ENCODE measurements at places on chromosomes 4 and X.

- no peak for DNase-seq
Observed at GRCh38 chr4:105025263-105026017, 121.2 kb upstream of the TET2 start.

- DNase-seq = no peak
Observed at GRCh38 chr4:55351824-55352223, 5.8 kb downstream of the SRD5A3 start.

GRCh38 chr4:151415978-151416377, 7.0 kb downstream of the FHIP1A start:
- DNase-seq = no peak

- DNase-seq = no peak
Observed at GRCh38 chr4:10011885-10012284, 9.4 kb downstream of the SLC2A9 start.

- DNase-seq = peak; percentile 10
Observed at GRCh38 chr4:78776729-78777575, 802 bp downstream of the BMP2K start.

- no peak for DNase-seq
Observed at GRCh38 chrX:156003486-156004185, 6.1 kb downstream of the IL9R start.

DNA sequence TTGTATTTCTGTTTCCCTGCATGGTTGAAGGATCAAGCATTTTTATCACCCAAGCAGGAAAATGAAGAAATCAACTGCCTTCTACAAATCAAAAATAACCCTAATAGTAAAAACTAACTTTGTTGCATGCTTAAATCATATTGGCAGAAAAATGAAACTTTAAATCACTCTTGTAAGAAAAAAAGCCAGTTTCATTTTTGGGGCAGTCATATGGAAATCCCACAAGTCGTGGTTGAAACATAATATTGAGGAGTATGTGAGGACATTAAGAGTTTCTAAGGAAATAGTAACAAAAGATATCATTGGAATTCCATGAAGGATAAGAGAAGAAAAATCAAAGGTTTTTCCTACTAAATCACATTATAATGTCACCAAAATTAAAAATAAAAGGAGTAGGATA, 8.4 kb downstream of the TEC start:
- no peak for DNase-seq

DNA sequence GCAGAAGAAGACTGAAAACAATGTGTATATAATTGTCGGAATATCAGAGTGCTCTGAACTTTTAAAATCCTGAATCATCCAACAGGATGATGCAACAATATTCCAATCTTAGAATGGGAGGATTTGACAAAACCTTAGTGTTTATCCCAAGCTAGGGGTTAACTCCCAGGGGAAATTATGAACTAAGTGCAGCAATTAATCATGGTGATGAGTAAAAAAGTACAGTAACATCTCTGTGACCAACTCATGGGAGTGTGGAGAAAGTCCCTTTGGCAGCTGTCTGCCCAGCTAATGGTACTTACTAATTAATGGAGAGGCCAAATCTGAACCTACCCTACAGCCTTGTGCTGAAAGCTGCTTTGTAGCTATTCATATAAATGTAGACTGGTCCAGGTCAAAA, 257.6 kb upstream of the DDX53 start:
- DNase-seq = no peak

DNA sequence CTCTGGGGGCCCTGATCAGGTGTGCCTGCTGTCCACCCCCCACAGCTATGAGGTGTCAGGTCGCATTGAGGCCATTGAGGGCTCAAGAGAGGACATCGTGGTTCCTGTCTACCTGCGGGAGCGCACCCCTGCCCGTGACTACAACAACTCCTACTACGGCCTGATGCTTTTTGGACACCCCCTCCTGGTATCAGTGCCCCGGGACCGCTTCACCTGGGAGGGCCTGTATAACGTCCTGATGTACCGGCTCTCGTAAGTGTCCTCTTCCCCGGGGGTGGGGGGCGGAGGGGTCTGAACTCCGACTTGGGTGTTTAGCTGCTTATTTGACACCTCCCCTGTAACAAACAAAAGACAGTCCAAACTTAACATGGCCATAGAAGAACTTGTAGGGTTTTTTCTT, 10.5 kb downstream of the USP11 start:
- DNase-seq = no peak

DNA sequence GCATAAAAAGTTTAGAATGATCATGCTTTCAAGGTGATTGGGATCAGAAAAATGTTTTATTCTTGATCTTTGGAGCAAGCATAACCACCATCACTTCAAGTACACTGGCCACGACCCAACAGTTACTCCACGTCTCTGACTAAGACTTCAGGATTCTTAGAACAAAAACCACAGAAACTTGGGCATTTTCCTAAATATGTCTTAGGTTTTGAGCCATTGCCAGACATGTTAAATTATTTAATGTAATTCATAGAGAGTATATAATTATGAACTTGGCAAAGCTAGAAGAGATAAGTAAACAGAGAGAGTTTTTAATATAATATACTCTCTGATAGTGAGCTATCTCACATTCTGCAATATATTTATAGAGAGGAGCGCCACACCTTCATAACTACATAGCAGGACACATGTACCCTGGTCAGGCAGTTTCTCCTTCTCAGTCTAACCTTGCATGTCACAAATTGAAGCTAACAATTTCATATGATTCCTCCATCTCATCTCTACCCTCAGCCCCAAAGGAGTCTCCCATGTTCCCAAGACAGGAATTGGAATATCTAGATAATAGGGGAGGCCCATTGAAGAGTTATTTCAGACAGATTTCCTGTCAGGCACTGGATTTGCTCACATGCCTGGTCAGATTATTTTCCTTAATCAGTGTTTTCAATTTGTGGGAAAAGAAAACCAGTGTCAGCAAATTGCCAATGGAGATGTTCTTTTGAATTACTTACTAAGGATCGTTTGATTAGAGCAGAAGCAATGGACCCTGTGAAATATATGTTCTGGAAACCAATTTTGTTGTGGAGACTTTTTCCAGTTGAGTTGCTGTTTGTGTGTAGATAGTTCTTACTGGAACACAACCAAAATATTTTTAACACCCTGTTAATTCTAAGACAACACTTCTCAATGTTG, 61.7 kb upstream of the GUCY1A1 start:
- no peak for DNase-seq

DNA sequence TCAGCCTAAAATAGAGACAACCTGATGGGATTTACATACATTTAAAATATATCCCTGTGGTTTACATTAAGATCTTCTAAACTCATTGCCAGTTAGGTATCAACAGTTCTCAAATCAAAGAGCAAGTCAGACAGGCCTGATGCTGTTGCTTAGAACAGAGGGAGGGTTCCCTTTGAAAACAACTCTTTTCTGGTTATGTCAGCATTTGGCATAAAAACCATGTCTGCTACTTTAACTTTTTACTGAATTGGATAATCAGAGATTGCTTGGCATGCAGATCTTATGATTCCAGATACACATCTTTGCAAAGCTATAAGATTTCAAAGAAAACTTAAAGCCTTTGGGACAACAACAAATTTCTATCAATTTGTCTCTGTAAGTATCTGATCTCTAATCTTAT, 140.8 kb downstream of the CPE start:
- DNase-seq = no peak

- DNase-seq = no peak
Observed at GRCh38 chr4:76858319-76858718, 39.6 kb downstream of the SOWAHB start.

DNA sequence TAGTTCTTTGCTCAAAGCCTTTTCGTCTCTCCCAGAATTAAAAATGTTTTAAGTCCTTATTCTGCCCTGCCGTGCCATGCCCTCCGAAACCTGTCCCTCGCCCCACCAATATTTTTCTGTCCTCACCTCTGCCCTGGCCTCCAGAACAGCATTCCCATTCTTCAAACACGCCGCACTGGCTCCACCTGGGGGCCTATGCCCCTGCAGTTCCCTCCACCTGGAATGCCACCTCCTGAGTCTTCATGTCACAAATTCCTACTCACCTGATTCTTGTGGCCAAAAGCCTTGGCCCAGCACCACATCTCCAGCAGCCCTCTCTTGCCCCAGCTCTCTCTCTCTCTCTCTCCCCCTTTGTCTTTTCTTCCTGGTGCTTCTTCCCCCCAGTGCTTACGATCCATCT, 91.6 kb downstream of the APBB2 start:
- DNase-seq = no peak

GRCh38 chr4:106369456-106370060, 980 bp upstream of the GIMD1 start:
- DNase-seq = no peak

DNA sequence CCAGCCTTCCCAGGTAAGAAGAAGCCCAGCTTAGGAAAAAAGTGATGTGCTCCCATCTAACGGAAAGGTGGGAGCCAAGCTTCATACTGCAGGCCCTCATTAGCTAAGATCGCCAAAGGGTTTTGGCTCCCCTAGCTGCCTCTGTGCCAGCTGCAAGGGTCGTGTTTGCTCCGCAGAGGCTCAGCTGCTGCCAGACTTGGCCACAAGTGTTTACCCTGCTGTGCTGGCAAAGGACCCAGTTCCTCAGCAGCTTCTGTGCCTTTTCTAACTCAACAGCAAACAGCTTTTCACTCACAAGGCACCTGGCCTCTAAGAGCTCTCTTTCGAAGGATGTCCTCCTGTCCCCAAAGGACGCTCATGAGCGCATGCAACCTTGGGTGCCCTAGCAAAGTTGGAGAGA, 12.2 kb upstream of the VMA21 start:
- DNase-seq = no peak

- no peak for DNase-seq
Observed at GRCh38 chr4:6658209-6658595, 17.7 kb downstream of the MRFAP1 start.

DNA sequence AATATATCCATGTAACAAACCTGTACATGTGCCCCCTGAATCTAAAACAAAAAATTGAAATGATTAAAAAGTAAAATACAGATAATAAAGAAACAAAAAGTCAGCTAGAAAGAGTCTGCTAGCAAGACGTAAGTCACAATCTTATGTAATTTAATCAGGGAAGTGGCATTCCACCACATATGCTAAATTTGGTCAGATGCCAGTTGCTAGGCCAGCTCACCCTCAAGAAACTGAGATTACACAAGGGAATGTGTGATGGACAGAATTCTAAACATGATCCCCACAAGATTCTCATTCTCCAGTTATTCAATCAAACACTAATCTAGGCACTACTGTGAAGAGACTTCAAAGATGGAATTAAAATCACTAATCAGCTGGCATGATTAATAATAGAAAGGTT, 689.3 kb downstream of the CENPC start:
- no peak for DNase-seq

- DNase-seq = no peak
Observed at GRCh38 chr4:152956650-152957436, 20.7 kb downstream of the FHDC1 start.

- DNase-seq = no peak
Observed at GRCh38 chrX:23435575-23435974, 100.9 kb downstream of the PTCHD1 start.

GRCh38 chr4:173046818-173047217, 121.8 kb upstream of the GALNT7 start:
- no peak for DNase-seq

DNA sequence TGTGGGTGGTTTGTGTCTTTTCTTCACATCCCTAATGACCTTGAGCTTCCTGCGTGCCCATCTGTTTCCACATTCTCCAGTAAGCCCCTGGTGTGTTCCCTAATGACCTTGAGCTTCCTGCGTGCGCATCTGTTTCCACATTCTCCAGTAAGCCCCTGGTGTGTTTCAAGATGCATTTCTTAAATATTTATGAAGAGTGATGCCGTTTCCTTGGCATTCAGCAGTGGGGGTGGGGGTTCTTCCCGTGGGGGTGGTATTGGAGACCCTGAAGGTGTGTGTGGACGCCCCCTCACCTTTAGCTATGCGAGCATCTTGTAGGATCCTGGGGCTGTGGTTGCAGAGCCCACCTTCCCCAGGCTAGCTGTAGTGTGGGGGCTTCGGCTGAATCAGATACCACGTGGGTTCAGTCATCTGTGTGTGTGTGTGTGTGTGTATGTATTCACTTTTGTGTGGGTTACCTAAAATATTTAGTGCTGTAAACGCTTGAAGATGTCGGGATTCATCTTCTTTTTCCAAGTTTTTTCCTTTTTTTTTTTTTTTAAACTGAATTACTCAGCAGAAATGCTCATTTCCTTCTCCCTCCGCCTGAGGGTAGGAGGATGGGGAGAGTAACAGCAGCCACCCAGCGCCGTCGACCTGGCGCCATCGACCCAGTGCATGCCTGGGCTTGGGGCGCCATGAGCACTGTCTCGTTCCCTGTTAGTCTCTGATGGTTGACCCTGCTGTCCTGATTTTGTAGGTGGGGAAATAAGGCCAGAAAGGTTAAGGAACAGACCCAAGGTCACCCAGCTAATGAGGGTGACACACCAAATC, 9.9 kb downstream of the NSG1 start:
- DNase-seq = no peak

GRCh38 chr4:112895811-112896608, 153.4 kb upstream of the ANK2 start:
- DNase-seq = no peak

GRCh38 chr4:77187322-77187721, 30.3 kb downstream of the CCNG2 start:
- no peak for DNase-seq

DNA sequence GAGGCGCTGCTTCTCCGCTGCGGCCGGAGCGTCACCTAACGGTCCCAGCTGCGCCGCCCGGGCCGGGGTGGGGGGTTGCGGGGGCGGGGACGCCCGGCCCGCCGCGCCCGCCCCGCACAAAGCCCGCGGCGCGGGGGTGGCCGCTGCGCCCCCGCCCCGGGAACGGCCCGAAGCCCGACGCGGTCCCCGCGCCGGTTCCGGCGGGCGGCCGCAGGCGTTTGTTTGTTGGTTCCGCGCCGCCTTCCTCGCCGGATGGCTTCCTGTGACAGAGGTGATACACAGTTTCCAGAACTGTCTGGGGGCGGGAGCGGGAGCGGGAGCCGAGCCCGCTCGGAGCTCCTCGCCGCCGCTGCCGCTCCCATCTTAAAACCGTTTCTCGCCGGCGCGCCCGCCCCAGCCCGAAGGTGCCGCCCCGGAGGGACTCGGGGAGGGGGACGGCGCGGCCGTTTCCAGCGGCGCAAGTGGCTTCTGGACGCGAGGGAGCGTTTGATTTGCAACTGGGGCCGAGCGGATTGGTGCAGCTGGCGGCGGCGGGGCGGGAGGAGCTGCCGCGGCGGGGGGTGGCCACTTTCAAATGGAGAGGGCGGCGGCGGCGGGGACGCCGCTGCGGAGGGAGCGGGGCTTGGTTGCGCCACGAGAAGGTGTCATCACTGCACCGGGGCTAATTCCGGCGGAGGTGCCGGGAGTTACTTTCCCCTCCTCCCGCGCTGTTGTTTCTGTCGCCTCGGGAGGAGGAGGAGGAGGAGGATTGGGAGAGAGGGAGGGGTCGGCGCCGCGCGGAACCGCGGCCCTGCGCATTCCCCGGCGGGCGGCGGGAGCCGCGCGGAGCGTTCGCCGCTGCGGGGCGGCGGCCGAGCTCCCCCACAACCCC, 2.3 kb downstream of the JADE1 start:
- peak; percentile 60 for DNase-seq

DNA sequence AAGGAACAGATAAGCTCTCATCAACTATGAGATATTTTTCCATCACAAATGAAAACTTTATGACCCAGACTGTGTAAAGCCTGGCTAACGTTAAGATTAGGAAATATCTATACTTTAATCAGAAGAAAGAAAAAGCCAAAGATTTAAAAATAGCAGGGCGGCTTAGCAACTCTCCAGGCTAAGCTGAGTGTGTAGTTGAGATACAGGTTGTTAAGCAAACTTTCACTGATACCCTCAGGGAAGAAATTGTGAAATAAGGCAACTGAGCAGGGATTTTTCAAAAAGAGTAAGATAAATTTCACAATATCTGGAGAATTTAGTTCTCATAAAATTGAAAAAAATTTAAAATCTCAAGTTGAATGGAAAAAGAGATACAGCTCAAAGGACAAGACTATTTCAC, 382.0 kb downstream of the RAPGEF2 start:
- DNase-seq = no peak

- DNase-seq = no peak
Observed at GRCh38 chr4:86283371-86283770, 76.5 kb downstream of the MAPK10 start.

Measured in stimulated activated CD8-positive, alpha-beta memory T cell treated with anti-CD3 and anti-CD28 coated beads, Interleukin-4, amount 100 ng/mL, for 1 hour (primary cell).